ENCODE measurements at places on chromosomes 11 and 22.
A peak's percentile ranks its signal among the peaks of the same experiment; 100 is the strongest.

DNA sequence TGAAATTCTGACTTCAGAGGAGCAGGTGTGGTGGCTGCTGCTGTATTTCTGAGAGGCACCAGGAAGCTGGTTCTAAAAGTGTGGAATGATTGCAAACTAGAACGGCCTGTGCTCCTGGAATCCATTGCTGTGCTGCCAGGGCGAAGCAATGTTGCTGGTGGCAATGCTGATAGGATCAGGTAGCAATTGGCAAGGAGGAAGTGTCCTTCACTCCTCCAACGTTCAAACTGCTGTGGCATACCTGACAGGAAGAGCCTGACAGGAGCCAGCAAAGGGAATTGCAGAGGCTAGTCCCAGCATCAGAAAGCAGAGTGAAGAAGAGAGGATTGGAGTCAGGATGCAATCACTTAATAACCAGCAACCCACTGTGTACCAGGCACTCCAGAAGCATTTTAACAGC lies 118.2 kb downstream of the FAR1 start:
- DNase-seq, result no peak

DNA sequence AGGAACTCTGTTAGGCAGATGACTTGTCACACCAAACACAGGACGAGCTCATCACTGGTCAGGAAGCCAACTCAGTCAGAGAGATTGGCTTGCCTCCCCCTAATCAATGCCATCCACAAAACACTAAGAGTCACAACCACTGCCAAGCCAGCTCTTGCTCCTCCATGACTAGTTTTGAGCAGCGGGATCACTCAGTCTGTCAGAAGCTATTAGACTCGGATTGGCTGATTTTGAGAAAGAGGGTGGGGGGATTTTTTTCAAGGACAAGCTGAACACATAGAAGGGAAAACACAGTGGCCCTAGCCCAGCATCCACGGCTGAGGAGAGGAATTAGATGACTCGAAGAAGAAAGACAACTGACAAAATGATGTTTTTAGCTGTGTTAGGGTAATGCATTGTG lies 55.9 kb downstream of the SEZ6L start:
- no peak for DNase-seq

- peak; percentile 89 for DNase-seq
These were observed 83.9 kb downstream of the ETS1 start for GRCh38 chr11:128503245-128503991.

DNA sequence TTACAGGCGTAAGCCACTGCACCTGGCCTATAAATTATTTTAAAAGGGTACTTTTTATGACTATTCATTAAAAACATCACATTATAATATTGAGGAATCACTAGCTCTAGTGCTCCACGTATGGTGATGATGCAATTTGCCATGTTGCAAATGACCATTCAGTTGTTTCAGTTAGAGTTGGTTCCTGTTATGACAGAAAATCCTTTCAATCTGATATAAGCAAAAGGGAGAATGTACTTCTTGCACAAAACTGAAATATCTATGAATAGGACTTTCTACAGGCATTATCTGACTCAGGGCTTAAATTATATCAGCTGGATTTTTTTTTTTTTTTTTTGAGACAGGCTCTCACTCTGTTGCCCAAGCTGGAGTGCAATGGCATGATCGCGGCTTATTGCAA lies 45.6 kb upstream of the RRM1 start:
- DNase-seq, result no peak

DNA sequence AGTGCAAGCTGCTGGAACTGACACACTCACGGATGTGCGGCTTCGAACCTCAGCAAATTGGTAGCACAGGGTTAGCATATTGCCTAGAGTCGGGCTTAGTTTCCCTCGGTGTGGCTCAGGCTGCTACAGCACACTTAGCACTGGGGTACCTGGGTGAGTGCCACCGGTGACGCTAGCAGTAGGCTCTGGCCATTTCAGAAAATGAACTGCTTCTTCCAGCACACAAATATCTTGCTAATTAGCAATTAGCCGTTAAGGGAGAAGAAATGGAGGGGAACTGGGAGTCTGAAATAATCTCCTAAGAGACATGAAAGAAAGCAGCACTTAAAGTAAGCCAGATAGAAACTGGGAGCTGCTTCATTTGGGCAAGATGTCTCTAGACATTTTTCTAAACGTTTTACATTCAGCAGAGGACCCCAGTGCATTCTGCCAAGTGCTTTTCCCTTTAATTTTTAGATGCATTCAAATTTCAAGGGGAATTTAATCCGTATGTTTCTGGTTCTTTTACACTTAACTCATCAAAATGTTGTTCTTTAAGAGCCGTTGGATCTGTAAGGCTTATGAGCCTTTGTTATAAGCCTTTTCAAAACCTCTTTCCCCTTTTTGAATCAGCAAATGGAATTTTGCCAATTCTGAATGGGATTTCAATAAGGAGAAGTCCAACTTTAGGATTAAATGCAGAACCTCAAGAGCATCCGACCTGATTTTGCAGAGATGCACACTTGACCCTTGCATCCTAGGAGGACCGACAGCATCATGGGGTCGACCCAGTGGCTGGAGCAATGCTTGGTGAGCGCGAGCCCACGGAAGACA lies 708.1 kb downstream of the NTM start:
- DNase-seq, result no peak

DNA sequence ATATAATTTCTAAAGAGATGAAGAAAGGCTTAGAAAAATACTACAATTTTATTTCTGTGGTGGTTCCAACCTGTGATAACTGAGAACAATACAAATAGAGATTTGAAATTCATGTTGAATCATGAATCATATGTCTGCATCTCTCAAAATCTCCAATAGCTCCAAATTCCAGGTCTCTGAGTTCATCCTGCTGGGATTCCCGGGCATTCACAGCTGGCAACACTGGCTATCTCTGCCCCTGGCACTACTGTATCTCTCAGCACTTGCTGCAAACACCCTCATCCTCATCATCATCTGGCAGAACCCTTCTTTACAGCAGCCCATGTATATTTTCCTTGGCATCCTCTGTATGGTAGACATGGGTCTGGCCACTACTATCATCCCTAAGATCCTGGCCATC lies at the start of gene OR56B1:
OR56B1 (plus strand) TSS at position 53 of the 400 bp plus-strand sequence; CDS start at position 122, 69 bp downstream.
- DNase-seq, result no peak

DNA sequence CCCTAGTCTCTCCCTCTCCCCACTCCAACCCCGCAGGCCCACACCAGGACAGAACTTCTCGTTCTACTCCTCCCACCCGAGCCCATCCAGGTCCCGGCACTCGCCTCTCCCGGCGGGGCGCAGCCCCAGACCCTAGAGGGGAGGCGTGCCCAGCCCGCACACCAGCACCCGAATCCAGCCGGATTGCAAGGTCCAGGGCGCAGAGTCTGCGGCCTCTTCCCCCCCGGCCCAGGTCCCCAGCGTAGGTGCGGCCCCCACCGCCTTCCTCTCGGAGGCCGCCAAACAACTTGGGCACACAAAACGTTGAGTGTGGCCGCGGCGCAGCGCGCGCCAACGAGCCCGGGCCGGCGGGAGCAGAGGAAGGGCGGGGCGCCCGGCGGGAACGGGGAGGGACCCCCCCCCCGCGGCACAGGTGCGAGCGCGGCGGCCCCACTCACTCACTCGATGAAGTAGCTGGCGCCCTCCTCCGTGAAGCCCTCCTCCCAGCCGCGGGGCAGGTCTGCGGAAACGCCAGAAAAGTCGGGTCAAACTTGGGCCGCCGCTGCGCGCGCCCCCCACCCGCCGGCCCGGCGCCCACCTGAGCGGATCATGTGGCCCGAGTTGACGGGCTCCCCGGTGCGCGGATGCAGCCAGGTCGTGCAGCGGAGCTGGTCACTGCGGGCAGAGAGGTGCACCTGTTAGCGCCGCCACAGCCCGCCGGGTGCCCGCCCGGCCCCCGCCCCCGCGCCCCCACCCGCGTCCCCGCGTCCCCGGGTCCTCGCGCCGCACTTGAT lies 480 bp downstream of the PLEKHA7 start:
- DNase-seq, result no peak

DNA sequence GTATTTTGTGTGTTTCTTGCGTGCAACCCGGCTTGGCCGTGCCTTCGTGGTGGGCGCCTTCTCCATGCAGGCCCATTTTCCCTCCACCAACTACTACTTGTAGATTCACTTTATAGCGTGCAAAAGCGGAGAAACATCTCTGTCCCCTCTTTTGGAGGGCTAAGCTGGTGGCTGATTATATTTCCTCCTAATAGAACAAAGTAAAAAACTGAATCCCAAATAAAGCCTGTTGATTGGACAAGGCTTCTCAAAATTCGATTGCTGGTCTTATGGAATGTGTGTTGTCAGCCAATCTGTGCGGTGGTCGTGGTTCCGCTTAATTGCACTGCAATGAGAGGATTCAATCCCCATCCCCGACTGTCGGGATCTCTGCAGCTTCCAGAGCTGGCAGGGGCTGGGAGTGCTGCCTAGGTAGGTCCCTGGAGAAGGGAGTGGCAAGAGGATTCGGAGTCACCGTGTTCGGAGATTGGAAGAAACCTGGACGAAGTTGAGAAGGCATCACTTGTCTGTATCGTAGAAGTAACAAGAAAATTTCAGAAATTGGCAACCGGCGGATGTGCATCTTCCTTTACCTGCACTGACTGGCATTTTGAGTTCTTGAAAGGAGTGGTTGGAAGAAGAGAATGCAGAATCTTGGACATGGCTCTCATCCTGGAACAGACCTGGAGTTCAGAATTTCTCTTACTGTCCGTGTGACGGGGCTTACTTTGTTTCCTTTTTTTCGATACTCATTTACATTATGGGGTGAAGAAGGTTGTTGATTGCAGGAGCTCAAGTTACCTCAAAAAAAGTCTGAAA lies 1.1 kb downstream of the HMGXB4 start:
- peak; percentile 15 for DNase-seq

DNA sequence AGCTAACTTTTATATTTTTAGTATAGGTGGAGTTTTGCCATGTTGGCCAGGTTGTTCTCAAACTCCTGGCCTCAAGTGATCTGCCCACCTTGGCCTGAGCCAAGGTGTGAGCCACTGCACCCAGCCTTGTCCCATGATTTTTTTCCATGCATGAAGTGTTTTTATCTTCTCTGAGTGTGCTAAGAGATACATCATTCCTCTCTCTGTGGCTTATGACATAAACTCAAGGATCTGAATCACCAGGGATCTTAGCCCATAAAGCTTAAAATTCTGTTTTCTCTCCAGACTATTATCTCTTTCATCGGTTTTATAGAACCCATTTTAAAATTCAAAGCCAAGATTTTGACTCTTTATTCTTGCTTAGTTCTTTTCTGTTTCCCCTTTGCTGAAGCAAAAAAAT lies 48.4 kb upstream of the C11orf58 start:
- DNase-seq, result no peak

- DNase-seq, result peak; percentile 88
These were observed 303.7 kb upstream of the PLET1 start for GRCh38 chr11:112564228-112564955.

DNA sequence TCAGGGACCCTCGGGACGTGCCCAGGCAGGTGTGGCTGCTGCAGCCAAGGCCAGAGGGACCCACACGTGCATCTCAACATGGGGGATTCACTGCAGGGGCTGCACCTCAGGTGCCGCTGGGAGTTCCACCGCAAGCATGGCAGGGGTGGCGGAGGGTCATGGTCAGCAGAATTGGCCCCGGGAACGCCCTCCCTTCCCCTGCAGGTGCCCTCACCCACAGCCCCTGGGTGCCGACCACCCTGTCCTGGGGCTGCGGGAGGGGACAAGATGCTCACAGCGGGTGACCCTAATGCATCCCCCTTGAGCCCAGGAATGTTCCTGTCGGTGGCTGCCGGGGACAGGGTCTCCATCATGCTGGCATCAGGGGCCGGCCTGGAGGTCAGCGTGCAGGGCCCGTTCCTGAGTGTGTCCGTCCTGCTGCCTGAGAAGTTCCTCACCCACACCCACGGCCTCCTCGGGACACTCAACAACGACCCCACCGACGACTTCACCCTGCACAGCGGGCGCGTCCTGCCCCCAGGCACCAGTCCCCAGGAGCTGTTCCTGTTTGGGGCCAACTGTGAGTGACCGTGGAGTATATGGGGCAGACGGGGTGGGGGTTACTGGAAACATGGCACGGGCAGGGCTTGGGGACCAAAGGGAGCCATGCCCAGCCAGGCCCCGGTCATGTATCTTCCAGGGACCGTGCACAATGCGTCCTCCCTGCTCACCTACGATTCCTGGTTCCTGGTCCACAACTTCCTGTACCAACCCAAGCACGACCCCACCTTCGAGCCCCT lies 5.8 kb downstream of the SUSD2 start:
- no peak for DNase-seq

DNA sequence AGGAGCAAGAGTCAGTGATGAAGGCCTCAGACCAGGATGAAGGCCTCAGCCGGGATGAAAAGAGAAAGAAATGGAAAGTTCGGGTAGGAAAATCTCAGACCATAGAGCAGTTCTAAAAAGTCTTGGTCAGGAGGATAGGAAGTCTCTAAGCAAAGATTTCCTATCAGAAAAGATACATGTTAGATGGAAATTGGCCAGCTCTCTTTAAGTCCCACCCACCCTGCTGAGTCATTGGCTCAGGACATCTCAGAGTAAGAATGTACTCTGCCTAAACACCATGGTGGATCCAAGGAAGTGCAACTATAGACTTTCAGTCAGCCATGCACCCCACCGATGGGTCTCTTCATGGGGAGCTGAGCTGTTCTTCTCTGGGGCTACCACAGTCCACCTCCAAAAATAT lies 4.4 kb downstream of the OR8B3 start:
- DNase-seq, result peak; percentile 38

GRCh38 chr22:24961217-24961844 lies 8.8 kb downstream of the KIAA1671 start:
- DNase-seq, result no peak

DNA sequence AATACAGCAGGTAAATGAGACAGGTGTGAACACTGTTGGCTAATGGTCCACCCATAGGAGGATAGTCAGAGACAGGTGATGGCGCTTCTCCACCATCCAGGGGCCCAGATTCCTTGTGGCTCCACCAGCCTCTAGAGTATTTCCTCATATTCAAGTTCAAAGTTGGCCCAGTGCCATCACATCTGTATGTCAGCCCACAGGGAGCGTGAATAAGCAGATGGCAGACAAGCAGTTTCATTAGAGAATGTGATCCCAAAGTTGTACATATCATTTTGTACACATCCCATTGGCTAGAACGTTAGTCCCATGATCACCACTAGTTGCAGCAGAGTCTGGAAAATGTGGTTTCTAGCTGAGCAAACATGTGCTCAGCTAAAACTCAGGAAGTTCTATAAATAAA lies 11.0 kb upstream of the CWF19L2 start:
- DNase-seq, result peak; percentile 1

- no peak for DNase-seq
These were observed 13.2 kb downstream of the MS4A1 start for GRCh38 chr11:60468829-60469228.

- DNase-seq, result no peak
These were observed 921.4 kb upstream of the CNTN5 start for GRCh38 chr11:98099371-98099770.

GRCh38 chr22:45997077-45997776 lies 20.3 kb upstream of the WNT7B start:
- peak; percentile 98 for DNase-seq

- peak; percentile 85 for DNase-seq
These were observed 50.2 kb downstream of the JAM3 start for GRCh38 chr11:134119094-134119493.

All from astrocyte of the spinal cord (primary cell).